Stimulated activated CD8-positive, alpha-beta memory T cell treated with anti-CD3 and anti-CD28 coated beads, Interleukin-2, amount 100 ng/mL, for 48 hours (primary cell): ENCODE measurements at places on chromosomes 6 and 20.

DNA sequence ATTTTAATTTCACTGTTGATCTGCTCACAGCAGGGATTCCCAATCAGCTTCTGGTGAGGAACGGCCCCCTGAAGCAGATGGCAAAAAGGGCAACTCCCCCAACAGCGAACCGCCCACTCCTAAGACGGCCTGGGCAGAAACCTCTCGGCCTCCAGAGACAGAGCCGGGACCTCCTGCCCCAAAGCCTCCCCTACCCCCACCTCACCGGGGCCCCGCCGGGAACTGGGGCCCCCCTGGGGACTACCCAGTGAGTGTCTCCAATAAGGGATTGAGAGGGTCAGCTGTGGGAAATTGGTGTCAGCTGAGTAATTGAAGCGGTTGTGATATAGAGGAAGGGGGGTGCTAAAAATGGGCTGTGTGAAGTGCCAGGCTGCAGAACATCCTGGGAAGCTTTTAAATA is 6.4 kb downstream of the PRRC2A start:
- no peak for DNase-seq

GRCh38 chr6:28586962-28587745 is 61.5 kb downstream of the GPX5 start:
- peak; percentile 48 for DNase-seq

DNA sequence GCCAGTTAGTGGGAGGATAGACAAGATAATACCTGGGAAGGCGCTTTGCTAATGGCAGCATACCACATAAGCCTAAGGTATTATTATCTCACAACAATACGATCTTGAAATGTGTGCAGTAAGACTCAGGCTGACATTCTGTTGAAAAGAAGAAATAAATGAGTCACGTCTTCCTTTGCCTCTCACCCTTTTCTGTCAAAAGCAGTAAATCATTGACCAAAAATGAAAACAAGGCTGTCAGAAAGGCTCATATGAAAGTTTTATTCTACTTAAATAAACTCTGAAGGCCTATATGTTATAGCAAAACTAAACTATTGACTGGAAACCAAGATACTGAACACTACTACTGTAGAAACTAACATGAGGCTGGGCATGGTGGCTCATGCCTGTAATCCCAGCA is 43.1 kb upstream of the IL20RA start:
- no peak for DNase-seq

- DNase-seq: no peak
These were observed 29.2 kb downstream of the SLC35A1 start for GRCh38 chr6:87501809-87502572.

- DNase-seq: no peak
These were observed 12.7 kb upstream of the MCUR1 start for GRCh38 chr6:13827032-13827431.

DNA sequence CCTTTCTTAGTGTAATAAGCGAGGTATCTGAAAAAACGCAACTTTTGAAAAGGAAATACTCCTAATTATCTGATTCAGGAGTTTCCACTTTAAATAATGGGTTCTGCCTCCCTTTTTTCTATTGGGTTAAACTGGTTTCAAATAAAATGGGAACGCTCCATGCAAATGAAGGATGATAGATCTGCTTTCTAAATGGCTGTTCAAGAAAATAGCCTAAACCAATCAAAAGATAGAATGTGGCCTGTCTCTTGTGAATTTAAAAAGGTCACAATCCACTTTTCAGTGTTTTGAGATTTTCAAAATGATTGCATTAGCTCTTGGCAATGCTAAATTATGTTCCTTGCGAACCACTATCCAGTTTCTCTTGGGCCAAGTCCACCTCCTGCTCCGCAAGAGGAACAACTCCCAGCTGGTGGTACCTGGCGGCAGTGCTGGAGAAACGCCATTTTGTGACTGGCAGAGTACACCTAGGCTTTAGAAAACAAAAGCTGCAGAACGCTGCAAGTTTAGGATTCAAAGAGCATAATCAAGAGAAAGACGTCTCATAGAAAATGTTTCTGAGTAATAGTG is 56.7 kb downstream of the TRIM38 start:
- no peak for DNase-seq

DNA sequence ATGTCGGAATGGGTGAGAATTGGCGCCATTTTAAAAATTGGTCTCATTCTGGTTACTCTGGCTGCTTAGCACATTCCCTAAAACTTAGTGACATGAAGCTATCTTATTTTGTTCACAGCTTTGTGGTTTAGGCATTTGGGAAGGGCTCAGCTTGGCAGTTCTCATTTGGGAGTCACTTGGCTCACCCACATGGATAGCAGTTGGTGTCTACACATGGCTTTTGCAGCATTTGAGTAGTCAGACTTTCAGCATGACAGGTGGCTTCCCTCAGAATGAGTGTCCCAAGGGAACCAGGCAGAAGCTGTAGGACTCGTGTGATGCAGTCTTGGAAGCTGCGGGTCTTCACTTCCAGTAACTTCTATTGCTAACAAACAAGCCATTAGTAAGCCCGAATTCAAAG is 64.6 kb downstream of the UST start:
- DNase-seq: no peak

- no peak for DNase-seq
These were observed 3.6 kb downstream of the BTBD3 start for GRCh38 chr20:11921321-11921720.

DNA sequence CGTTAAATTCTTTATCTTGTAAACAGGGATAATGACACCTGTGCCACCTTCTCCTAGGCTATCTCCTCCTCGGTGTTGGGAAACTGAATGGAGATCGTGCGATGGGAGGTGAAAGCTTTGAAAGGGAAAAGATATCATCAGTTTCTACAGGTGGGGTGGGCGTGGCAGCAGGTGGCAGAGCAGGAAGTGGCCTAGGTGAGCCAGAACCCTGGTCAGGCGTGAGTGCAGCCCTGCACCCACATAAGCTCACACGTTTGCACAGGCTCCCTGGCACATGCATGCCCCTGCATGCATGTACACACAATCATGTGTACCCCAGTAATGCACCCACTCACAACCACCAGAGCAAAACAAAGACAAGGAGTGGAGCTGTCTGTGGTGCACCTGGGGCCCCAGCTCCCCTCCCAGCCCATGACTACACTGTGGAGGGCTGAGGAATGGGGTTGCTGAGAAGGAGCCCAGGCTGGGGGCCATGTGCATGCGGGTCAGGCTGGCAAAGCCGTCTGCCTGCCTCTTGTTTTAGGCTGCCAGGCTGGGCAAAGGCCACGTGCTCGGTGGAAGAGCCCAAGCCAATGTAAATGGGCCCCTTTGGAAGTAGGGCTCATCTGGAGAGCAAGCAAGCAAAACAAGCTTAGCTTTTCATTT is 61.5 kb downstream of the TFAP2C start:
- no peak for DNase-seq

DNA sequence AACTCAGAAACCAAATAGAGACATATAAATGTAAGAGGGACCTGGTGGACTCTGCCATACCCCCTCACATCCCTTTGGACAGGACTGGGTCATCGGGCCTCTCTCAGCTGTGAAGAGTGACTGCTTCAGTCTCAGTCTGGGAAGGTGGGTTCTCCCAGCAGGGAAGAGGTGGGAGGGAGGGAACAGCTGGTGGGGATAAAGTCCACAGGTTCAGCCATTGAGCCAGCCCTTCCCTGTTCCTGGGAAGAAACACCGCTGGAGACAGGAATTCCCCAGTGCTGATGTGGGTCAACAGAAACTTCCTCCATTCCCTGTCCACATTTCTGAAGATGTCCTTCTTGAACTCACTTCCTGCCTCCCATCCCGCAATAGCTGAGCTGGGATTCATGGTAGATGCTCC is 209.2 kb upstream of the PMEPA1 start:
- DNase-seq: no peak

DNA sequence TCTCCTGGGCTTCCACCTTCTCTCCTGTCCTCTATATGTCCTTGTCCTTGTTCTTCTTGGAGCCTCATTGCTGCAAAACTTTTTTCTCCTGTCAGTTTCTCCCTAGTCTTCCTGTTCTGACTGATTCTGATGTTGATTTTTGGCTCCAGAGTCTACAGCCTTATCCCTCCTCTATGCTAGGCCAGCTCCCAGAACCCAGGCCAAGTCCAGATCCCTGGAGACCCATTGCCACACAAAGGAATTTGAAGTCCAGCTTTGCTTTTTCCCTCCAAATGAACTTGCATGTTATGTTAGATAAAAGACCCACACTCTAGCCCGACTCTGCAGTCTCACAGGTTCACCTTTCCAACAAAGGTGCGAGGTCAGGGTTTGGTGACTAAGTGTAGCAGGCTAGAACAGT is 203.1 kb downstream of the FNDC1 start:
- no peak for DNase-seq

- no peak for DNase-seq
These were observed 26.8 kb upstream of the DDR1 start for GRCh38 chr6:30857549-30857948.

DNA sequence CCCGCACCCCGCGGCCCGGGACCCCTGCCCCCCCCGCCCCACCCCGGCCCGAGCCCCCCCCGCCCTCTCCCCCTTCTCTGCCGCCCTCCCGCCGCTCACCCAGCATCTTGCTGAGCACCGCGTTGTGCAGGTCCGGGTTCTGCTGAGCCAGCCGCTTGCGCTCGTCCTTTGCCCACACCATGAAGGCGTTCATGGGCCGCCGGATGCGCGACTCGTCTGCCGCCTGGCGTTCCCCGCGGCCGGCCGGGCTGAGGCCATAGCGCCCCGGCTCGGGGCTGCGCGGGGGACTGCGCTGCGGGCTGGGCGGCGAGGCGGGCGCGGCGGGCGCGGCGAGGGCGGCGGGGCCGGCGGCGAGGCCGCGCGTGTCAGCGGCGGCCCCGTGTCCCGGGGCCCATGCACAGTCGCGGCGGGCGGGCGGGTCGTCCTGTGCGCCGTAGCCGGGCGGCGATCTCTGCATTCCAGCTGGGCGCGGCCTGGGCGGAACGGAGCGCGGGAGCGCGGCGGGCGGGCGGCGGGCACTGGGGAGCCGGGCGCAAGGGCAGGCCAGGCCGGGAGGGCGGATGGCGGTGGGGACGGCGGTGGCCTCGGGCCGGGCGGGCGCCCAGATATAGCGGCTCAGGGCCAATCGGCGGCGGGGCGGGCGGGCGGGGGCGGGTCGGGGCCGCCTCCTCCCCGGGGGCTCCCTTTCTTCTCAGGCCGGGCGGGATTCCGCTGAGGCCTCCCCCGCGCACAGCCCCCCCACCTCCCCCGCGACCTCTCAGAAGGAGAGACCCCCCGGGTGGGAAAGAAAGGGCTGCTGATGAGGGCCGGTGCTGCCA is at the start of gene SOX18:
SOX18 (minus strand) TSS at position 580 of the 818 bp plus-strand sequence; CDS start at position 457, 123 bp downstream.
- no peak for DNase-seq

- no peak for DNase-seq
These were observed 47.5 kb downstream of the EFCAB8 start for GRCh38 chr20:32906200-32906599.

DNA sequence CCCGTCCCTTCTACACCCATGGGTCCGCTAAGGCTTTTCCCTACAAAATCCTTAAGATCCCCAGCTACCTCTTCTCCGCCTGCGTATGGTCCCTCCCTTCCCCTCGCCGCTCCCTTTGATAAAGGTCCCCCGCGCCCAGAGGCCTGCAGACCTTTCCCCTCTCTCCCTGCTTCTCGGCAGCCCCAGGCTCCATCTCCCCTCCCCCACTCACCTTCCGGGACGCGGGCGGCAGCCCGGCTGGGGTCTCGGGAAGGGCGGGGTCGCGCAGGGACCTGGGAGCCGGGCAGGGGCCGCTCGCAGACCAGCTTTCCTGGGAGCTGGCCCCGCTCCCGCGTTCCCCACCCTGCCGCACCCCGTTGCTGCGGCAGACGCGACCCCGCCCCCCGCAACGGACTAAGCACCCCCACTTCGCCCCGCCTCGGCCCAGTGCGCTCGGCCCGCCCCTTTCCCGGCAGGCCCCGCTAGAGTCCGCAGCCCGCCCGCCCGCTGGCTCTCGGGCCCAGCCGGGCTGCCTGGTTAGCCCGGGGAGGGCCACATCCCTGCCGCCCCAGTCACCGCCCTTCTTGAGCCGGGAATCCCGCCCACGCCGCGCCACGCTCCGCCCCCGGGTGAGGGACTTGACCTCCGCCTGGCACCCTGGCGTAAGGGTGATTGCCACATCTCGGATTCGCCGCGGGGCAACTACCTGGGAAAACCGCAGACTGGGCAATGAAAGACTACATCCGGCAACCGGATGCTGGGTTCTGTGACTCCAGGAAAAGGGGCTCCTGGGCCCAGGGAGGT is at the start of gene FLOT1:
FLOT1 (minus strand) TSS at position 372 of the 783 bp plus-strand sequence. CDS start 498 bp downstream, outside the sequence.
- peak; percentile 97 for DNase-seq

DNA sequence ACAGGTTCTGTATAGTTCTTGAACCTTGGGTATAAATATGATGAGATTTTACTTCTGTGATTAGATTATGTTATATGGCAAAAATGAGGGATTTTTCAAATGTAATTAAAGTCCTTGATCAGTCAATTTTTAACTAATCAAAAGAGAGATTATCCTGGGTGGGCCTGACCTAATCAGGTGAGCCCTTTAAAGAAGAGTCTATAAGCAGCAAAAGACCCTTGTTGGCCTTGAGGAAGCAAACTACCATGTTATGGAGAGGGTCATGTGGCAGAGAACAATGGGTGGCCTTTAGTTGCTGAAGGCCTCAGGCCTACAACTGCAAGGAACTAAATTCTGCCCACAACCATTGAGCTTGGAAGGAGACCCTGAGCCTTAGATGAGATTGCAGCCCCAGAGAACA is 102.5 kb upstream of the RIPOR2 start:
- DNase-seq: no peak

DNA sequence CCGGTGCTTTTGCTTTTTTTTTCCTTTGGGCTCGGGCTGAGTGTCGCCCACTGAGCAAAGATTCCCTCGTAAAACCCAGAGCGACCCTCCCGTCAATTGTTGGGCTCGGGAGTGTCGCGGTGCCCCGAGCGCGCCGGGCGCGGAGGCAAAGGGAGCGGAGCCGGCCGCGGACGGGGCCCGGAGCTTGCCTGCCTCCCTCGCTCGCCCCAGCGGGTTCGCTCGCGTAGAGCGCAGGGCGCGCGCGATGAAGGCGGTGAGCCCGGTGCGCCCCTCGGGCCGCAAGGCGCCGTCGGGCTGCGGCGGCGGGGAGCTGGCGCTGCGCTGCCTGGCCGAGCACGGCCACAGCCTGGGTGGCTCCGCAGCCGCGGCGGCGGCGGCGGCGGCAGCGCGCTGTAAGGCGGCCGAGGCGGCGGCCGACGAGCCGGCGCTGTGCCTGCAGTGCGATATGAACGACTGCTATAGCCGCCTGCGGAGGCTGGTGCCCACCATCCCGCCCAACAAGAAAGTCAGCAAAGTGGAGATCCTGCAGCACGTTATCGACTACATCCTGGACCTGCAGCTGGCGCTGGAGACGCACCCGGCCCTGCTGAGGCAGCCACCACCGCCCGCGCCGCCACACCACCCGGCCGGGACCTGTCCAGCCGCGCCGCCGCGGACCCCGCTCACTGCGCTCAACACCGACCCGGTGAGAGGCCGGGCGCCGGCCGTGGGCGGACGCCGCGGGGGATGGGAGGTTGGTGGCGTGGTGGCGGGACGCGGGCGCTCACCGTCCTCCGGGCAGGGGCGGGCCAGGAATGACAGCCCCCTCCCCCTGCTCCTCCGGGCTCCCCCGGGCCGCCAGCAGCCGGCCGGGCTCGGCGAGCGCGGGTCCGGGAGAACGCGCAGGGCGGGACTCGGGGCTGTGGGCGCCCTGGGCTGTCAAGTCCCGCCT is 606 bp downstream of the ID4 start:
- no peak for DNase-seq

GRCh38 chr6:165662041-165662748 is 846 bp downstream of the PDE10A start:
- DNase-seq: no peak

GRCh38 chr20:10006447-10007090 is 28.2 kb upstream of the ANKEF1 start:
- DNase-seq: no peak
